ENCODE measurements at places on chromosomes 7 and 10. TPM values are rescaled to one million over a fixed set of nuclear protein-coding genes. Genes with fewer than 3 reads are reported as not detected.

PGAM2 gene
- 0.72 TPM for total RNA-seq

ACSM6 gene
- total RNA-seq = not detected

OR2F1 gene
- not detected for total RNA-seq

SAP25 gene
- total RNA-seq = 3.1 TPM

HGF gene
- 4.9 TPM for total RNA-seq

CALML5 gene
- not detected for total RNA-seq

PDE1C gene
- 8.5 TPM for total RNA-seq

AUTS2 gene
- 53.8 TPM for total RNA-seq

HMX2 gene
- 0.19 TPM for total RNA-seq

SORBS1 gene
- 31.4 TPM for total RNA-seq

AFAP1L2 gene
- total RNA-seq = 6.4 TPM

PRKAR2B gene
- 6.3 TPM for total RNA-seq

PTF1A gene
- total RNA-seq = 0.51 TPM

ANKRD30A gene
- total RNA-seq = not detected

HOXA5 gene
- total RNA-seq = 55.0 TPM

HYAL4 gene
- 0.21 TPM for total RNA-seq

FRG2B gene
- total RNA-seq = not detected

BPGM gene
- total RNA-seq = 24.3 TPM

RNF32 gene
- 2.6 TPM for total RNA-seq

PHKG1 gene
- not detected for total RNA-seq

CRYGN gene
- total RNA-seq = 1.3 TPM

HOXA10 gene
- total RNA-seq = 4.9 TPM

CHRM2 gene
- 11.4 TPM for total RNA-seq

TLX1 gene
- 0.17 TPM for total RNA-seq

RASA4 gene
- 14.6 TPM for total RNA-seq

CRPPA gene
- 2.9 TPM for total RNA-seq

KIF11 gene
- 14.6 TPM for total RNA-seq

MKX gene
- 0.36 TPM for total RNA-seq

GPER1 gene
- total RNA-seq = 5.0 TPM

IMPDH1 gene
- 42.2 TPM for total RNA-seq

PDCD4 gene
- total RNA-seq = 122 TPM

CLDN15 gene
- total RNA-seq = 16.3 TPM

PFKFB3 gene
- total RNA-seq = 14.0 TPM

RBP3 gene
- total RNA-seq = not detected

CYP26A1 gene
- total RNA-seq = 4.2 TPM

TMEM229A gene
- 0.33 TPM for total RNA-seq

LIPN gene
- total RNA-seq = 0.24 TPM

CASP2 gene
- 55.2 TPM for total RNA-seq

SLC16A9 gene
- 18.2 TPM for total RNA-seq

Measured in type B pancreatic cell (in vitro differentiated cells).